ENCODE measurements at places on chromosomes 16 and 17. TPM values are rescaled to one million over a fixed set of nuclear protein-coding genes. Genes with fewer than 3 reads are reported as not detected.

The NLE1 gene
- total RNA-seq = 14.6 TPM

The PABPN1L gene
- not detected for total RNA-seq

The MEFV gene
- total RNA-seq = 0.10 TPM

The BICDL2 gene
- 0.40 TPM for total RNA-seq

The INPP5K gene
- total RNA-seq = 38.5 TPM

The CCL4 gene
- not detected for total RNA-seq

The CLDN9 gene
- not detected for total RNA-seq

The FBXL16 gene
- 0.13 TPM for total RNA-seq

The LMF1 gene
- total RNA-seq = 21.9 TPM

The BAIAP3 gene
- total RNA-seq = 1.3 TPM

The ZG16 gene
- total RNA-seq = not detected

The FSCN2 gene
- total RNA-seq = 11.0 TPM

The CLEC18C gene
- total RNA-seq = 0.13 TPM

The SLC38A8 gene
- total RNA-seq = not detected

The DNAI2 gene
- not detected for total RNA-seq

The ARL4D gene
- total RNA-seq = 22.0 TPM

The ABI3 gene
- total RNA-seq = 0.20 TPM

The HOXB9 gene
- total RNA-seq = not detected

The GPATCH8 gene
- 16.8 TPM for total RNA-seq

The BCO1 gene
- 0.07 TPM for total RNA-seq

The SHISA6 gene
- not detected for total RNA-seq

The KCTD19 gene
- under 0.01 TPM for total RNA-seq

The AIPL1 gene
- not detected for total RNA-seq

The SAMD14 gene
- 9.7 TPM for total RNA-seq

The IQCK gene
- 4.8 TPM for total RNA-seq

The ALG1 gene
- 31.1 TPM for total RNA-seq

The ADAM11 gene
- total RNA-seq = 0.79 TPM

The SECTM1 gene
- 3.1 TPM for total RNA-seq

The CHST5 gene
- total RNA-seq = not detected

The DPEP3 gene
- total RNA-seq = not detected

Measured in smooth muscle cell of the pulmonary artery (primary cell).